NB4 (cell line): ENCODE measurements at places on chromosomes 2 and 18.

DNA sequence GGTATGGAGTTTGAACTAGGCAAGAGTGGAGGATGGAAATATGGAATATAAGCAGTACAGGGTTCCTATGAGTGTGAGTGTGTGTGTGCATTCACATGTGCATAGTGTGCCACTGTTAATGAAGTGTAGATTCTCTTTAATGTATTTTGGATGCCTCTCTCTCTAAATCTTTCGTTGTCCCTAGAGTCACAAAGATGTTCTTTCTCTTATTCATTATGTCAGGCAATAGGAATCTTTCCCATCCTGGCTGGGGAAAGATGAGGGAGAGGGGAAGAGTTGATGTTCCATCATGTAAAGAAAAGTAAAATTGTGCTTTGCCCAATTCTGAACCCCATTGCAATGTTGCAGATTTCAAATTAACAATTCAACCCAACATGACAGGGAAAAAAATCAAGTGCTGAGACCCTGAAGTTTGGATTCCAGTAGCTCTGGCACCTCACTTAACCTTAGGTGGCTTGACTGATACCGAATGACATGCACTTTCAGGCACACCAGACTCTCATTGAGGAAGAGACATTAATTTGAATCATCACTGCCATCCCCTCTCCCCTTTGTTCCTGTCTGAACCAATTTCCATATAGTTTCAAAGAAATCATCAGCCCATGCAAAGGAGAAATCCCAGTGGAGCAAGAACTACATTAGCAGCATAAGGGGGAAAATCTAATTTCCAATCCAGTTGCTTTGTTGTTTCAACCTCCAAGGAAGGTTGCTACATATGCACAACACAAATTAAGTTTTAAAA lies 28.0 kb downstream of the KLF7 start:
- no peak for DNase-seq

DNA sequence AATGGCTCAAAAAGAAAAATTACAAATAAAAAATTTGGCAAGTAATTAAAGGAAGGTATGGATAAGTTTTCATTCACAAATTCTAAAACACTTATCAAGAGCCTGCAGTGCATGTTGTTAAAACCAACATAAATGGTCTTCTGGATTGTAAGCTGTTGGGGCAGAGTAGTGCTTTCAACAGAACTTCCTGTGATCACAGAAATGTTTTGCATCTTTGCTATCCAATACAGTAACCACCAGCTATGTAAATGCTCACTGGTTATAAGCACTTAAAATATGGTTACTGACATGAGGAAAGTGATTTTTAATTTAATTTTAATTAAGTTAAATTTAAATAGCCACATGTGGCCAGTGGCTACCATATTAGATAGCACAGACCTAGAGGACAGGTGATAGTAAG lies 133.1 kb downstream of the NBAS start:
- no peak for DNase-seq

- no peak for DNase-seq
Measured at GRCh38 chr2:120422465-120423160, 76.7 kb downstream of the INHBB start.

DNA sequence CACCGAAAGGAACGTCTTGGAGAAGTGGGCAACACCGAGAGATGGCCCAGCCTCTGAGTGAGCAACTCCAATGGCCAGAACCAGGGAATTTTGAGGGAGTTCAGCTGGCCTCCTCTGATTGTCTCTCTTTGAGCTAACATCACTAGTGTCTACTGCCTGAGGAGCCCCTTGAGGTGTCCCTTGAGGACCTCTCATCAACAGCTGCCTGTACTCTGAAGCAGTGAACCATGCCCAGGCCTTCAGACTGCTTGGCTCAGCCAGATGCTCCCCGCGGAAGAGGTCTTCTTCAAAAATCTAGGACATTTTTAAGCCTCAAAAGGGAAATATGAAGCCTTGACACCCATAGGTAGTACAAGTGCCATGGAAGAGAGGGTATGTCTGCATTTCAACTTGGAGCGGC lies 430.4 kb downstream of the TXNL1 start:
- DNase-seq, result no peak

DNA sequence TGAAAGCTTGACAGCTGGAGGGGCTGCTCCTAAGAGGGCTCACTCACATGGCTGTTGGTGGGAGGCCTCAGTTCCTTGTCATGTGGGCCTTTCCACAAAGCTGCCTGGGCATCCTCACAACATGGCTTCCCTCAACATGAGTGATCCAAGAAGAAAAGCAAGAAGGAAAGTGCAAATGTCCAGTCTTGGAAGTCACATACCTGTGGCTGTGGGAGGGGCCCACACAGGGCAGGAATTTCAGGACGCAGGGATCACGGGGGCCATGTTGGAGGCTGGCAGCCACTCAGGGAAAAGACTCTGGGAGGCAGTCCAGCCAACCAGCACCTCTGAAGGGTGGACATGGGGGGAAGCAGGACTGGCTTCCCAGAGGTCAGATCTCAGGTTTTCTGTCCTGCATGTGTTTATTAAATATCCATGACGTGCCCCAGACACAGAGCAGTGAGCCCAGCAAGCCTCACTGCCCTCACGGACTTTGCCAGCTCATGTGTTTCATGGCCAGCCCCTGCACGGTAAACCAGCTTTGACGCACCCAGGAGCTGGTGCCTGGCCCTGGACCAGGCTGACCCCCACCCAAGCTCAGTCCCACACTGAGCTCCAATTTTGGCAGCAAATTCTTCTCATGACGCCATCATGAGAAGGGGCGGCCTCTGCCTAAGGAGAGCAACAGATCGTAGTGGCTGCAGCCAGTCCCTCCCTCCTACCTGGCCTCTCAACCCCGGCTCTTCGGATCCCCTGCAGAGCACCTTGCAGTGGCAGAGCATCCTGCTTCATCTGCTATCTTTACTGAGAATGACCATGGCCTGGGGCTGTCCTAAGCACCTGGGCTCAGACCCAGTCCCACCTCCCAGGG lies 34.7 kb upstream of the GPR17 start:
- DNase-seq, result no peak

- peak; percentile 55 for DNase-seq
Measured at GRCh38 chr2:153163055-153163454, 315.5 kb downstream of the RPRM start.

DNA sequence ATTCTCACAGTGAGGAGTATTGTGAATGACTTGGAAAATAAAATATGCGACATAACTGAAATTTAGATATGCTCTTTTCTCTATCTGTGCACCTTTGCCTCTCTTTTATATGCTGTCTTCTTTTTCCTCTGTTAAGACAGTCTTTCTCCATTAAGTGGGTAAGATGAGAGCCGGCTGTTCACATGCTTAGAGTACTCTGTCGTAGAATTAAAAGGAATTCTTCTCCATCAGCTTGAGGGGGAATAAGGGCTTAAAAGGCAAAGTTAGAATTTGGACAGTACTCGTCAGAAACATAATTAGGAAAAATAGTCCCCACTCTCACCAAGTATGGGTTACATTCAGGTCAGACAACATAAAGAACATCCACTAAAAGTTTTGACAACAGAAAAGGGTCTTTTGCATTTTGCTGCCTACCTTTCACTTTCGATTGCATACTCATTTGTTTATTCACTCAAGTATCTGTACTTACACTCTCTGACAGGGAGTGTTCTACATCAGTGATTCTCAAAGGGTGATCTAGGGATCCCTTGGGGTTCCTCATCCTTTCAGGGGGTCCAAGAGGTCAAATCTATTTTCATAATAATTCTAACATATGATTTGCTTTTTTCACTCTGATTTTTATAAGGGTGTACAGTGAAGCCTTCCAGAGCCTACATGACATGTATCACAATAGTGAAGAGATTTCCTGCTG lies 48.0 kb downstream of the ARHGAP15 start:
- no peak for DNase-seq

GRCh38 chr2:29447513-29447912 lies 332.3 kb downstream of the CLIP4 start:
- DNase-seq, result no peak

GRCh38 chr18:48119204-48119603 lies 188.7 kb upstream of the SMAD2 start:
- DNase-seq, result no peak

DNA sequence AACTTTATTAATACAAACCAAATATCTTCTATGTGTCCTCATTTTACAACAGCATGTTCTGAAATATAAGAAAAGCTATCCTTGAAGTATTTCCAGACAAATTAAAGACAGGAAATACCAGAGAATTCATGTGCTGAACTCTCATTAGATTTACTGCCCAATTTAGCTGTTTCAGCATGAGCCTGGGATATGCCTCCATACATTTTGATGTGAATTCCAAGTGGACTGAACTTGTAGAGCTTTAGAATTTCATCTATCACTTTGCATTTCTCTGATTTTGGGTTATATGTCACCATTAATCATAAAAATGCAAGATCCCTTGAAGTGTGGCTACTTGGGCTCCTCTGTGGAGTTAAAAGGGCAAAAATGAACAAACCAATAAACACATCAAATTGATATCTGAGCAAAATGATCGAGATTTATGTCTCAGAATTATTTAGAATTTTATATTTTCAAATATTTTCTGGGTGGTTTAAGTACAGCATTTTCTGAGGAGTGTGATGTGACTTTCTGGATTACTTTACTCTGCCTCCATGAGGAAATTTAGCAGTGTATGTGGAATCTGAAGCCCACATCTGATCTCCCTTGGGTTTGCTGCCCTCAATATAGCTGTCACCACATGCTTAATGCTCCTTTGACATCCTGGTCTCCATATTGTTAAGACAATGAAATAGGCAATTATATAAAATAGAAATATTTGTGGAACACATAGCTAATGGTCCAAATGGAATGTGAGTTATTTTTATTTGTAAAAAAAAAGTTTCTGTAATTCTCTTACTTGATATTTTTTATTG lies 206.6 kb upstream of the RBMS1 start:
- no peak for DNase-seq

DNA sequence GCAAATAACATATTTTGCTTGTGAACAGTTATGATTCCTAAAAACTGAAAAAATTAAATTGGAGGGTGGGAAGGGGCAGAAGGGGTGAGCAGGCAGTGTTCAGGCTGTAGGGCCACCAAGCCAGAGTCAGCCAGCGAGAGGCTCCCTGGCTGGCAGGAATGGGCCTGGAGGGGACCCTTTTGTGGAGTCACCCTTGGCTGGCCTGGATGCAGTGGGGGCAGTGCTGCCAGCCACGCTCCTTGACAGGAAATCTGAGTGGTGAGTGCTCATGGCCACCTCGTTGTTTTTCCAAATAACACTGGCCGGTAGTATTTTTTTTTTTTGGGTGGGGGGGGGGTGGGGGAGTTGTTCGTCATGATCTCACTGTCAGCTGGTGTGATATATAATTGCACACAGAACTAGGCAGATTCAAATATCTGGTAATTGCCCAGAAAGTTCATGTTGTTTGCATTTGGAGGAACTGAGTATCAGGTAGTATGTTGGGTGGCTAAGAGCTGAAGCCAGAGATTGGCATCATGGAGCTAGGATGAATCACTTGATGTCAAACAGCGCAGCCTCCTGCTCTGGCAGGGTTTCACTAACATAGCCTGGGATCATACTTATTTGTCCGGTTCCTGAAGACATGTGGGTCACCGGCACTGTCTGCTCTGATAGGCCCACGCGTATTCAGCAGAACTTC lies 160.0 kb downstream of the PTGR3 start:
- DNase-seq, result no peak

DNA sequence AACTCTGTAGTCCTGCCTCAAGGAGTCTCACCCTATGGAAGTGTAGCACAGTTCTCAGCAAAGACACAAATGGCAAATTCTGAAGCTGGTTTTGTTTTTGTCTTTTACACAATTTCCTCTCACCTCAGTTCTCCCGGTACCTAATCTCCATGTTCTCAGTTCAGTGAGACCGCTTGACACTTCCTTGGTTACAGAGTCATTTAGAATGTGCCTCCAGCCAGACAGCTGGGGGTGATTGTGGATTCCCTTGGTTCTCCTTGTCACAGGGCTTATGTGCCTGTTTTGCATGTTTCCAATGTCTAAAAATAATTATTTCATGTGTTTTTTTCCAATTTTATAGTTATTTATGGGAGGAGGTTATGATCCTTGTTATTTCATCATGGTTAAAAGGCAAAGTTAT lies 379.5 kb upstream of the MAP2 start:
- DNase-seq, result no peak

- no peak for DNase-seq
Measured at GRCh38 chr2:100185105-100185504, 42.7 kb upstream of the AFF3 start.

DNA sequence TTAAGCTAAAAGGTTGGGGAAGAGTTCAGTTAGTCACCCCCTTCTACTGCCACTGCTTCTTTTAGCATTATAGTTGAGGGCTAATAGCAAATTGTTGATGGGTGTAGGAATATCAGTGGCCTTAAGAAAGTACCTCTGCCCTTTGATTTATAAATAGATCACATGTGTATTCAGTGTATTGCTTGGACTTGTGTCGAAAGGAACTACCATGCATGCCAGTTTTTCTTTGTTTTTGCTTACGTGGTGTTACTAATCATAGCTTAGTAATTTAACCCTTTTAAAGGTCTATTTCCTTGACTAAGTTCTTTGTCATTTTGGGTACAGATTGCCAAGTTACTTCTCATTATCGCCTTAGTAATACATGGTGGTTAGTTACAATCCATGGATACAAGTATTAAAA lies 85.6 kb downstream of the MIB1 start:
- no peak for DNase-seq

DNA sequence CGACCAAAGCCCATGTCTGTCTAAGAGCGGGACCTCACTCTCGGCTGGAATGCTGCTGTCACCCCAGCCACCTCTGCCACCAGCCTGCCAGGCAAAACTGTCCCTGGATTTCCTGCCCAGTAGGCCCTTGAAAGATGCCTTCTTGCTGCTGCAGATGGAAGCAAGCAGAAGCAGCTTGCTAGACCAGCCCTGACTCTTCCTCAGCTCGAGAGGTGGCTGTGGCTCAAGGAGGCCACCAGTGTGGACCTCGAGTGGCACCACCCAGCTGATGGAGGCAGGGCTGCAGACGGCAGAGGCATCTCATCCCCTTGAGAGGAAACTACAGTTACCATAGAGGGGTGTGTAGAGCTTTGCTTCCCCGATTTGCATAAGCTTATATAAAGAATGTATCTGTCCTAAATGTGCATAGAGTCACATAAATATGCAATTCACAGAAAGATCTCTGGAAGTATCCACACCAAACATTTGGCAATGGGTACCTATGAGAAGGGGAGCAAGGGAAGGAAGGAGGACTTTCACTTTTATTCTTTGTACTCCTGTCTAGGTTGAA lies 20.6 kb downstream of the ADCY3 start:
- DNase-seq, result no peak

DNA sequence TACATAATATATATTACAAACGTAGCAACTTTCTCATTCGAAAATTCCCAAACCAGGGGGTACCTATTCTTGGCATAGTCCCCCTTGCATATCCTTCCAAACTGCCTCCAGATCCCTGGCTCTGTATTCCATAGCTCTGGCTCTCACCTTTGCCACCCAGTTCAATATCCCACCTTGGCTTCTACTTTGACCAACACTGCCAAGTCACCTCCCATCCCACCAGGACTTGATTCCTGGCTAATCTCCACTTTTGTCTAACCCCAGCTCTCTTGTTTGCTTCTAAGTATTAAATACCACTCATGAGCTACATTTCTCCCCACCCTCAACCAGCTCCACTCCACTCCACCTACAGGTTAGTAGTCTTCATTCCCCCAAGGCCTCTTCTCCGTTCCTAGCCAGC lies 103.2 kb upstream of the WDR75 start:
- DNase-seq, result no peak
